ENCODE measurements at places on chromosomes 1 and 21.

DNA sequence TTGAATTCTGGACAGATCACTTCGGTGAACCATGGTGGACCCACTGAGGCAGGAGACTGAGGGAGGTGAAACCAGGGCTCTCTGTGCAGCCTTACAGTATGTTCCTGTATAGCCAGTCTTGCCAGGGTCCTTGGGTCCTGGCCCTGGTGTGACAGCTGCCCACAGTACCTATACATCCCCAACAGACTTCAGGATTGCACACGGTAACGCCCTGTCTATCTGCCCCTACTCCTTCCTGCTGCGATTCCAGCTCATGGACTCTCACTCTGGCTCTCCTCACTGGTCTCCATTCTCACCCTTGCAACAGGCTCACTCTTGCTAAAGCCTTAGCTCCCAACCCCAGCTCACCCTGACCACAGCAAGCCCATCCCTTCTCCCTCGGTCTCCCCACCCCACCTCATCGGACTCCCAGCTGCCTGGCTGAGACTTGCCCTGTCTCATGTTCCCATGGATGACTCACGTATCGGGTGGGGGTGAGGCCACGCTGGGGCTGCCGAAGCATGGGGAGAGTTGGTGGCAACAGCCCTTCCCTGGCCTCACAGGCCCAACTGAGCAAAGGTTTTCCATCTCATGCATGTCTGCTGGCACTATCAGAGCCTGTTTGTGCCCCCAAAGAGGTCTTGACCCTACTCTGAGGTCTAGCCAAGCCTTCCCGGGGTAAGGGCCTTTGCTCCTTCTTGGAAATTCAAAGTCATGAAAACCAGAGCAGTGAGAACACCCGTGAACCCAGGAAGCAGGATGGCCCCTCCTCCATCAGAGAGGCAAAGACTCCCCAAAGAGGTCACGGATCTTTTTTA, 7.1 kb downstream of the PHLDA3 start:
- peak; percentile 88 for DNase-seq

DNA sequence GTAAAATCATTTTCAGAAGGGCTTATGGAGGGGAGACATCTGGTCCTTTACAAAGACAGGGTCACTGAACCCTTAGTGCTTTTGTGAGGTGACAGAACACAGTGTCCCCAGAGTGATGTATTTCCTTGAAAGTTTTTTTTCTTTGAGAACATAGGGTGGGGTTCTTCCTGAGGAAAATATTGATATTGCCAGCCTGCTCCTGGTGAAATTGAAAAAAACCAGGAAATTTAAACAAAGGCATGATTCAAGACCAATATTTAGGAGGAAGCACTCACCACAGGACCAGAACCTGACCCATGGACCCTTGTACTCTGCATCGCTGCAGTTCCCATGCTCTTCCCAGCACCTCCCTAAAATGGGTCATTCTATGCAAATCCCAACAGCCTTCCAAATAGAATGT, 63.7 kb downstream of the ST6GALNAC3 start:
- DNase-seq, result no peak

DNA sequence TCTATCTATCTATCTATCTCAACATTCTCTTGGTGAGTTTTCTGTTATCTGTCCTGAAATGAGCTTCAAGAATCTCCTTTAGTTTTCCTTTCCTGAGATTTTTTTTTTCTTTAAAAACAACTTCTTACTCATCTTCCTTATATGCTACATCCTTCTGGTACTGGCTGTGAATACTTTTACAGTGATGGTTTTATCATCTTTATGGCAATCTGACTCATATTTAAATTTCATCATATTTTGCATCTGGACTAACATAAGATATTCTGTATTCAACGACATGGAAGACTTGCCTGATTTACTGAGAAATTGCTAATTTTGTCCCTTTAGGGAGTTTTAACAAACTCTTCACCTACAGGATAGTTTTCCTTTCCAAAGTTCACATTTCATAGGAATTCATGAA, 33.0 kb downstream of the PDE4B start:
- DNase-seq, result no peak

DNA sequence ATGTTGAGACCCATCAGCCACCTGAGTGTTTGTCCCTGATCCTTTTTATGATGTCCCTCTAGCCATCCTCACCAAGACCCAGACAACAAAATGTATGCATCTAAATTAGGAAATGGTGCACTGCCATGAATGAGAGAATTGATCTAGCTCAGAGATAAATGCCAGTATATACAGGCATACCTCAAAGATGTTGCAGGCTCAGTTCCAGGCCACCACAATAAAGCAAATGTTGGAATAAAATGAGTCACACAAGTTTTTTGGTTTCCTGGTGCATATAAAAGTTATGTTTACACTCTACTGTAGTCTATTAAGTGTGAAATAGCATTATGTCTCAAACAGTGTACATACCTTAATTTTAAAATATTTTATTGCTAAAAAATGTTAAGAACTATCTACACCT, 63.9 kb downstream of the CHIA start:
- DNase-seq, result no peak

GRCh38 chr1:16409536-16410152, 27.6 kb downstream of the SPATA21 start:
- DNase-seq, result no peak

- no peak for DNase-seq
These were observed 19.1 kb downstream of the SRSF4 start for GRCh38 chr1:29162476-29163138.

DNA sequence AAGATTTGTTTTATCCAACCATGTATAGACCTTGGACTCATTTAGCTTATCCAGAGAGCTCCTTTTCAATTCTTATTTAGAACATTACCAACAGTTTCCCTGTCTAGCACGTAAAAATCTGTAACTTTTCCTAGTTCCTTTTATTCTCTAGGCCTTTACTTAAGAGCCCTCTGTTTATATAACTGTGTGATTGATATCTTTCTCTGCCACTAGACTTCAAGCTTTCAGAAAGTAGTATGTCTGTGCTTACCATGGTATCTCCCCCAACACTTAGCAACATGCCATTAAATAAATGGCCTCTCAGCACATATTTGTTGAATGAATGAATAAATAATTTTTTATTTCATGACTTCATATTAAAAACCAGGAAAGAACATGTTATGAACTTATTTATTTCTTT, 209.4 kb downstream of the PTPRC start:
- no peak for DNase-seq

- no peak for DNase-seq
These were observed 1.3 kb downstream of the CLCNKA start for GRCh38 chr1:16023050-16023653.
